Lung (tissue), 17 donors: ENCODE measurements at places on chromosomes 11 and 22. TPM values are rescaled to one million over a fixed set of nuclear protein-coding genes. Genes with fewer than 3 reads are reported as not detected.

The CSNK2A3 gene
- polyA plus RNA-seq: 0.39 TPM

The C1QTNF5 gene
- 34.9 TPM for polyA plus RNA-seq

The CCDC87 gene
- 0.12 TPM for polyA plus RNA-seq

The DAGLA gene
- 3.0 TPM for polyA plus RNA-seq

The TSPAN32 gene
- polyA plus RNA-seq: 6.1 TPM

The LDHAL6A gene
- polyA plus RNA-seq: not detected

The PARVA gene
- polyA plus RNA-seq: 22.9 TPM

DNA sequence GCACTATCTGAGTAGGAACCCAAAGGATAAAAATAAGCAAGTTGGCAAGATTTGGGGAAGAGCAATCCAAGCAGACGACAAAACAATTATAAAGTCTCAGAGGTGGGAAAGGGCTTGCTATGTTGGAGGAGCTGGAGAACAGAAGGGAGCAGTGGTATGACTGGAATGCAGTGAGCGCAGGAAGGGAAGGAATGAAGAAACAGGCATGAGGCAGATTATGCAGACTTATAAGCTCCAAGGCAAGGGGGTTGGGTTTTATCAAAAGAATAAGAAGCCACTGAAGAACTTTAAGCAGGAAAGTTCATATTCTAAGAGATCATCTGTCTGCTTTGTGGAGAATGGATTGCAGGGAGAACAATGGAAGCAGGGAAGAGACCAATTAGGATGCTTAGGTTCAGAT is 31.7 kb downstream of the PGM2L1 start:
- no peak for DNase-seq

GRCh38 chr11:76156971-76157427 is 49.3 kb downstream of the WNT11 start:
- DNase-seq: no peak

- no peak for DNase-seq
Observed at GRCh38 chr11:33323421-33323820, 66.2 kb downstream of the HIPK3 start.

- DNase-seq: no peak
Observed at GRCh38 chr22:45885941-45886395, 91.0 kb downstream of the WNT7B start.

DNA sequence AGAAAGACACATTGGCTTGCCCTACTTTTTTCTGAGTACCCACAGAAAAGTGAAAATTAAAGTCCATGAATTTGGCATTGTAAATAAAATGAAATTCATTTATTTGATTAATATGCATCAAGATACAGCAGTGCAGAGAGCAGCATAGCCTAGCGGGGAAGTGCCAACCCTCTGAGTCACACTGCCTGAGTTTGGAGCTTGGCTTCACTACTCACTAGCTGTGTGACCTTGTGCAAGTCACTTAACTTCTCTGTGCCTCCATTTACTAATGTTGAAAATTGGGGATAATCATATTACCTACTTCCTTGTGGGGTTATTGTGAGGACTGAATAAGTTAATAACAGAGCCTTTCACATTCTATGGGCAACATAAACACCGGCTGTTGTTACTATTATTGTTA is 111.5 kb upstream of the CSNK2A3 start:
- no peak for DNase-seq

DNA sequence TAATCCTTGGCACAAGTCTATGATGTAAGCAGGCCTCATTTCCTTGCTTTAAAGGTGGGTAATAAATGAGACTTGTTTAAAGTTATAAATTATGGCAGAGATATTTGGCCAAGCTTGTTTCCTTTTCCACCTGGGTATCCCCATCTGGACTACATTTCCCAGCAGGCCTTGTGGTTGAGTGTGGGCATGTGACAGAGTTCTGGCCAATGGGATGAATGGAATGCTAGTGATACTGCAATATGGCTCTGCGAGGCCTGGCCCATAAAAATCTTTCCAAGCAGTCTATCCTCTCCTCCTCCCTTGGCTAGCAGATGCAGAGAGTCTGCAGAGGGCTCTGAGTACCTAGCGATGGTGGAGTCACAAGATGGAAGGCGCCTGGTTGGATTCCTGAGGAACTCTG is 102.5 kb downstream of the TIMP3 start:
- peak; percentile 41 for DNase-seq

GRCh38 chr11:86743223-86744118 is 56.9 kb upstream of the PRSS23 start:
- DNase-seq: no peak

GRCh38 chr11:71450939-71451338 is 2.1 kb upstream of the NADSYN1 start:
- DNase-seq: peak; percentile 9

DNA sequence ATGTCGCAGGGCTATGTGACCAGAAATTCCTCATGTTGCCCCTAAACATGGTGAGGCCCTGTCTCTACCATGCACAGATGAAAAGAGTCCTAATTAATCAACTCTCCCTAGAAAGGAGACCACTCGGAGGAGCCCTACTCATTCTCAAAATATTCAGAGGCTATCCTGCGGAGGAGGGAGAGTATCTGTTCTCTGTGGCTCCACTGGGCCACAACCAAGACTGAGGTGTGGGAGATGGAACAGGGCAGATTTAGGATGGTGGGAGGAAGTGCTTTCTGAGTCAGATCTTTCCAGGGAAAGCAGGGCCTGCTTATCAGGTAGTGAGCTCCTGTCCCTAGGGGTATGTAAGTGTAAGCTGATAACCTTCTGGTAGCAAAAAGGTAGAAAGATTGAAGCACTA is 37.0 kb upstream of the PRDM11 start:
- no peak for DNase-seq

- DNase-seq: no peak
Observed at GRCh38 chr22:44304911-44305310, 7.8 kb downstream of the SHISAL1 start.

DNA sequence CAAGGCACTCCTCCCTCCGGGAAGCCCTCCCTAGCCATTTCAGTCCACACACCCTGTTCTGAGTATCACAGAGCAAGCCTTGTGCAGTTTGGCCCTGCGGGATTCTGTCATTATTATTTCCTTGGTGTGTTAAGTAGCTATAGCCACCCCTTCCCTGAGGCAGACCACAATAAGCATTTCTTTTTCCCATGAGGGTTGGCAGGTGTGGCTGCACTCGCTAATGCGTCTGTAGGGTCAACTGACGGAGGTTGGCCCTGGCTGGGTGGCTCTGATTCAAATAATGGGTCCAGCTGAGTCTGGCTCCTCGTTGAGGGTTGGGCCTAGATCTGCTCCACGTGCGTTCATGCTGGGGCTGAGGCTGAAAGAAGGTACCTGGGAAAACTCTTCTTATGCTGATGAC is 5.1 kb downstream of the F2 start:
- DNase-seq: no peak

- DNase-seq: peak; percentile 92
Observed at GRCh38 chr11:33899400-33900037, 7.6 kb upstream of the LMO2 start.

DNA sequence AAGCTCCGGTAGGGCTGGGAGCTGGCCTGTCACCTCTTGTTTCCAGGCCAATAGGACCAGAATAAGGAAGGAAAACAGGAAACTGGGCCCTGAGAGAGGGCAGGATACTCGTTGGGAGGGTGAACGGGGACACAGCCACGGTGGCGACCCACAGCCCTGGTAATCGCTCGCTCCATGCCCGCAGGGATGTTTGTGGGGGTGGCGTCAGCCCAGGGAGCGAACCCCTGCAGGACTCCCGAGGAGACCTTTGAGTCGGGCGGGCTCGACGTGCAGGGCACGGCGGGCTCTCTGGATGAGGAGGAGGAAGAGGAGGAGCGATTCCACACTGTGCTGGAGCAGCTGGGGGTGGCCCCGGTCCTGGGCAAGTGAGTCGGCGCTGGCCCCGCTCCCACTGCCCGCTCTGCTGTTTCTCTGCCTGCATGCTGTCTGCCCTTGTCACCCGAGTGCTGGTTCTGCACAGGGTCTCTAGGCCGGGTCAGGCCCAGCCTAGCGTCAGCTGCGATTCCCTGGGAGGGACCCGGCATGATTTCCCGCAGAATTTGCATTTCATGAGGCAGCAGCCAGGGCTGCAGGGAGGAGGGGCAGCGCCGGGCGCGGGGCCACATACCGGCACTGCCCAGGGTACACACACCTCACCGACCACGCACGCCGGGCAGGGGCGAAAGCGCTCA is 1.6 kb downstream of the CRACR2B start:
- DNase-seq: peak; percentile 44

- no peak for DNase-seq
Observed at GRCh38 chr11:95835351-95835750, 45.1 kb downstream of the CEP57 start.

DNA sequence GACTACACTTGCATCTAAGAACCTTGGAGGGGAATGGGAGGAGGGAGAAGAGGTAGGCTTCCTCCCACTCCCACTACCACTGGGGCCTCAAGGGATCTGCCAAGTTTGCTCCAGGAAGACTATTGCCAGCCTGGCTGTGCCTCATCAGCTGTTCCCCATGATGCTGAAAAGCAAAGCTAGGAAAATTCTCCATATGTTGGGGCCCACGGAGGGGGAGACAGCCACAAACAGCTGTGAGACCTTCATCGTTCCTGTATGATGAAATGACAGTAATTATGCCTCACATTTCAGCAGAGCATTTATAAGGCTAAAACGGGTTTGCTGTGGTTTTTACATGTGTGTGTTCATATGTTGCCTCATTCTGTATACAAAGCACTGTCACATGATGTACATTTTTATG is 6.7 kb downstream of the DSCAML1 start:
- DNase-seq: peak; percentile 66

- DNase-seq: no peak
Observed at GRCh38 chr11:100776212-100776896, 89.3 kb downstream of the ARHGAP42 start.

GRCh38 chr11:116215471-116216113 is 557.2 kb downstream of the BUD13 start:
- DNase-seq: no peak

GRCh38 chr22:43421046-43421665 is 9.3 kb downstream of the MPPED1 start:
- DNase-seq: no peak

DNA sequence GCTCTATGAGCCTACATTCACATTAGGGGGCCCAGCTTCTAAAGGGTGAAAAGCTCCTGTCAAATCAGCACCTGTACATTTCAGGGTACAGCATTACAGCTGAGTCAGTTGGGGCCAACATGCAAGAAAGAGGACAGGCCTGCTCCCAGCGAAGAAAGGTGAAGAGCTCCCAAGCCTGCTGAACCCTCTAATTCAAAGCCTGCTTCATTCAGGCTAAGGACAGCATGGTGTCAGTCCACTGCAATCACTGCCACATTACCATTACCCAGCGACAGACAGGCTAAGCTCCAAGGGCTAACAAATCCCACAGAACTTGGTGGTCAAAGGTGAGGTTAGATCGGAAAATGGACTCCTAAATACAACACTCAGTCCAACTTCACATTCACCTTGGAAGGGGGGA is 65.4 kb upstream of the CHRM4 start:
- no peak for DNase-seq
